T-helper 1 cell (primary cell): ENCODE measurements at places on chromosomes 5 and 9.
A peak's percentile ranks its signal among the peaks of the same experiment; 100 is the strongest.

DNA sequence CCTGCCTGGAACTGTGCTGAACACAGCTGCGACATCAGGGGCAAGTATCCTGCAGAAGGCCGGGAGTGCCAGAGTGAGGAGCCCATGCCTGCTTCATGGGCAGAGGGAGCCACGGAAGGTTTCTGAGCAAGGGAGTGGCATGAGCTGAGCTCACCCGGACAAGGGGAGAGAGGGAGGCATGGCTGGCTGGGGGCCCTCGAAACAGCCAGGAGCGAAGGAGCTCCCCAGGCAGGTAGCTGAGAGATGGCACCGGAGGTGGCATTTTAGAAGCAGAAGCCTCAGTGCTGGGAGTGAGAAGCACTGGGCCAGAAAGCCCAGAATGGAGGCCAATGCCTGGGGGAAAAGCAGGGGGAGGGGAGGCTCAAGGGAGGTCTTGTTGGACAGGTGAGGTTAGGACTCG is 56.9 kb upstream of the SARDH start:
- DNase-seq: no peak

DNA sequence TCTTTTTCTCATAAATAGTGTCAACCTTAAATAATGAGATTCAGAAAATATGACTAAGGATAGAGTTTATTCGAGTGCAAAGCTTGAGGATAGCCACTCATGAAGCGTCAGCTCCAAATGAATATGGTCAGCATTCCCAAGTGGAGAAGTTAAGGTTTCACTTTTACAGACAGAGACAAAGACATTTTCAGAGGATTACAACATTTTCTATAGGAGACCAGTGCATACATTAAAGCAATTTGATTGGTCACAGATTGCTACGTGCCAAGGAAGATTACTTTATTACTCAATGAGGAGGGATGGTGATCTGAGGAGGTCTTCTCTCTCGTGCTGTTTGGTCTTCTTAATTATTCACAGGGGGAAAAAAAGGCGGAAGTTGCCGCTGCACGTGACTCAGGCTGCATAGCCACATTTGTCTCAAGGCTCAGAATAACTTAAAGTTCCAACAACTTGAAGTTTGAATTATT is 60.1 kb upstream of the SPATA31C2 start:
- DNase-seq: no peak

GRCh38 chr5:87383216-87383615 is 29.5 kb downstream of the CCNH start:
- DNase-seq: no peak

DNA sequence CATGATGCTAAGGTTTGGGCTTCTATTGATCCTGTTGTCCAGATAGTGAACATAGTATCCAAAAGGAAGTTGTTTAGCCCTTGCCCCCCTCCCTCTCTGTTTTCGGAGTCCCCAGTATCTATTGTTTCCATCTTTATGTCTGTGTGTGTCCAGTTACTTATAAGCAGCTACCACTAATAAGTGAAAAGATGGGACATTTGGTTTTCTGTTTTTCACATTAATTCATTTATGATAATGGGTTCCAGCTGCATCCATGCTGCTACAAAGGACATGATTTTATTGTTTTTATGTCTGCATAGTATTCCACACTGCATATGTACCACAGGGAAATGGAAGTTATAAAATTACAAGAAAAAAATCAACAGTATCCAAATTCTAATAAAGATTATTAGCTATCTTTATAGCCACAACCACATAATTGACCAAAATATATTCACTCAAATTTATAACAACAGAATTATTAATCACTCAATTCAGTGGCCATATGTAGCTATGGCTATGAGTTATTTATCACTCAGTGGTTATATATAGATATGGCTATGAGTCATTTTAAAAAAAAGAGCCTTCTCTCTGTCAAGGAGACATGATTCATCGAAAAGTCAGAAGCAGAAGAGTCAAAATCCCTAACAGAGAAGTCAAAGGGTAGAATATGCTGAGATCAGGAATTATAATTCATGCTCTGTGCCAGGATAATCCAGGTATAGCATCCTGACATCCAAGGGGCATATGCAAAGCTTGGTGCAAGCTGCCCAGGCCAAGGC is 367.5 kb downstream of the DEPDC1B start:
- no peak for DNase-seq

GRCh38 chr5:126610160-126610559 is 9.4 kb downstream of the PHAX start:
- no peak for DNase-seq

DNA sequence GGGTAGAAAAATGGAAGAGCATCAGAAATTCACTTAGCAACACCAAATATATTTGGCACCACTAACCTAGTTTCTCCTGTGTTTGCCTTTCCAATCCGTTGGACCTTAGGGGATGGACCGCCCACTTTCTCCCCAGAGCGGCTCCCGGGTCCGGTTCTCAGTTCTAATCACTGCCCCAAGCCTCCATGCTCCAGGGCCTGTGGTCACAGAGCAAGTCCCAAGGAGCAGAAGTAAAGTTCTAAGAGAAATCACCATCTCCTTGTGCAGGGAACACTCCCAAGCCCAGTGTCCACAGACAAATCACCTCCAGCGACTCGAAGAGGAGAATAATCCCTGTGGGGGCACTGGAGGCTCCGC is 728 bp upstream of the SLC1A1 start:
- DNase-seq: no peak

- DNase-seq: no peak
Observed at GRCh38 chr5:94691291-94691690, 72.8 kb downstream of the SLF1 start.

DNA sequence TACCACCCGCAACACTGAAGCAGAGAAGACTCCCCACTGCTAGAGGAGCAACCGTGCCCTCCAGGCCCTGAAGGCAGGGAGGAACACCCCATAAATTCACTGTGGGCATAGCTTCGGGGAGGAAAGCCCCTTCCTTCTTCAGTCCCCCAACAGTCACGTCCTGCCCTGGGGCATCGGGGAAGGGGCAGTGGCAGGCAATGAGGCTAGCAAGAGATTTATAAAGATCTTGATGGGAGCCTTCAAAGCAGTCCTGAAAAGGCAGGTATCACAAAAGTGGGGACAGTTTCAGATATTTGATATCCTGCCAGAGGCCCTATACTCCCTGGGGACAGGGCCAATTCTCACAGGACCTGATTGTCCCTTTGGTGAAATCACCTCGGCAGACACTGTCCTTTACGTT is 16.9 kb upstream of the TRIM14 start:
- DNase-seq: no peak

- no peak for DNase-seq
Observed at GRCh38 chr9:132579427-132579798, 3.0 kb upstream of the BARHL1 start.

DNA sequence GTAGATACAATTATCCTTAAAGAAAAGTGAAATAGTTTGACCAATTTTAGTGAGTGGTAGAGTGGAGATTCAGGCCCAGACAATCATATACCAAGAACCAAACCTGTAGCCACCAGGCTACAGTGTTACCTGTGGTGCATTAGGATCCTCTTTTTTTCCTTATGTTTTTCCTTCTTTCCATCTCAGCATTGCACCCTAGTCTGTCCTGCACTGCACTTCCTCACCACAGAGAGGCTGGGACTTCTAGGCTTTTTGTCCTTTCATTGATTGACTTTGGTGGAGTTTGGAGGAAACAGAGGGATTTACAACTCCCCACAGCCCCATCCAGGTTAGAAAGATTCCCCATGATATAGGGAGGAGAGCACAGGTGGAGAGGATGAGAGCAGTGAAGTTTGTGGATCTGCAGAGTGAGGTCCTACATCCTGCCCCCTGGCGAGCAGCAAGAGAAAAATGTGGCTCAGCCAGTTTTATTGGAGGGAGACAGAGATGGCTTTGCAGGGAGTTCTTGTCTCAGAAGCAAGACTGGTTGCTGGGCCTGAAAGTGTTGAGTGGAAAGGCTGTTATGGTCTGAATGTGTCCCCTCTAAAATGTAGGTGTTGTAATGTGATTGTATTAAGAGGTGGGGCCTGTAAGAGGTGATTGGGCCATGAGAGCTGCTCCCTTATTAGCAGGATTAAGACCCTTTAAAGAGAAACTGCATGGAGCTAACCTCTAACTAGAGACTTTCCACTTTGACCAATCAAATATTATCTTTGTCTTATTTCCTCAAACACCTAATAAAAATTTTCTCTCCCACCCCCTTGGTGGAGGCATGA is 36.2 kb downstream of the KIF4B start:
- DNase-seq: peak; percentile 2

DNA sequence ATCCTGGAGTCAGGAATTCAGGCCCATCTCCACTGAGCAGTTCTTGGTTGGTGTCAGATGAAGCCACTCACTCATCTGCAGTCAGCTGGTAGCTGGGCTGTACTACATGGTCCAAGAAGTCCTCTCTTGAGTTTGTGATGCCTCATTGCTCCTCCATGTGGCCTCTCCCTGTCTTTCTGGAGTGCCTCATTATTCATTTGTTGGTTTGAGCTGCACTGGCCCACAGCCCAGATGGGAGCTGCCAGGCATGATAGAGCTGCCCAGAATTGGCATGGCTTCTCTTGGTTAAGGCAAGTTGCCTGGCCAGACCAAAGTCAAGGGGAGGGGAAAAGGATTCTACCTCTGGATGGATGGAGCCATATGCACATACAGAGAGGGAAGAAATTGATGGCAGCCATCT is 8.0 kb downstream of the PTCD2 start:
- DNase-seq: no peak

- no peak for DNase-seq
Observed at GRCh38 chr5:68958428-68958827, 135.4 kb upstream of the SLC30A5 start.

DNA sequence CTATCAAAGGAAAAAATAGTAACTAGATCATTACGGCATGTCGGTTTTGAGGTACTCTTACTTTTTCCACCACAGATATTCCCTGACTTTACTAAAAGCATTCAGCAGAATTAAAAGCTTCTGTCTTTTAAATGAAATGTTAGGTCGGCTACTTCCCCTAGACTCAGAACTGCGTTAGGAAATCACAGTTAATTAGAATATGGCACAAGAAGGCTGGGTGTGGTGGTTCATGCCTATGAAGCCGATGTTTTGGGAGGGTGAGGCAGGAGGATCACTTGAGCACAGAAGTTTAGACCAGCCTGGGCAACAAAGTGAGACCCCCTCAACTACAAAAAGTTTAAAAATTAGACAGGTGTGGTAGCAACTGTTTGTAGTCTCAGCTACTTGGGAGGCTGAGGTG is 24.4 kb downstream of the CEMIP2 start:
- DNase-seq: no peak

DNA sequence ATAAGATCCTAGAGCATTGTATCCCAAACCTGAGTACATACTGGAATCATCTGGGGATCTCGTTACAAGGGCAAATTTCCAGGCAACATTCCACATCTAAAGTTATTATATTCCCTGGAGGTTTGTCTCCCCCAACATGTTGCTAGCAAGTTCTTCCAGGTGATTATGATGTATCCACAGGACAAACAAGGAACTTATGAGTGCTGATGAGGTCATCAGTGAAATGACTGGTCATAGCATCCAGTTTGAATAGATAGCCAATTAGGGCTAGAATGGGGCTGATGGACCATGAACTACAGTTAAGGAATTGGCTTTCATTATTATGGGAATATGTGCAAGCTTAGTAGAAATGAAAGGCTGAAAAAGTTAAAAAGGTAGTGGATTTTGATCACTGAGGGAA is 115.2 kb downstream of the CWC27 start:
- DNase-seq: no peak

DNA sequence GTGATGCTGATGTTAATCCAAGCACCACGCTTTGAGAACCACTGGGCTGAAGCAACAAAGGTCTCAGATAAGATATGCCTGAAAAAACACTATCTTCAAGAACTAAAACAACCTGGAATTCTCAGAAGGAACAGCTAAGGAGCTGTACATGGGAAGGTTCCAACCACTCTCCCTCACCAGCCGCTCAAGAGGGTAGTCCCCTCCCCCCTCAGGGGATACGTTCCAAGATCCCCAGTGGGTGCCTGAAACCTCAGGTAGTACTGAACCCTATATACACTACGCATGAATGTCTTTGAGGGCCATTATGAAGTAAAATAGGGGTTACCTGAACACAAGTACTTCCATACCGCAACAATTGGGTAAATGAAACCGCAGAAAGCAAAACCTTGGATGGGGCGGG is 1.9 kb downstream of the BOD1 start:
- DNase-seq: no peak

GRCh38 chr5:92050970-92051369 is 667.9 kb upstream of the ARRDC3 start:
- DNase-seq: no peak

DNA sequence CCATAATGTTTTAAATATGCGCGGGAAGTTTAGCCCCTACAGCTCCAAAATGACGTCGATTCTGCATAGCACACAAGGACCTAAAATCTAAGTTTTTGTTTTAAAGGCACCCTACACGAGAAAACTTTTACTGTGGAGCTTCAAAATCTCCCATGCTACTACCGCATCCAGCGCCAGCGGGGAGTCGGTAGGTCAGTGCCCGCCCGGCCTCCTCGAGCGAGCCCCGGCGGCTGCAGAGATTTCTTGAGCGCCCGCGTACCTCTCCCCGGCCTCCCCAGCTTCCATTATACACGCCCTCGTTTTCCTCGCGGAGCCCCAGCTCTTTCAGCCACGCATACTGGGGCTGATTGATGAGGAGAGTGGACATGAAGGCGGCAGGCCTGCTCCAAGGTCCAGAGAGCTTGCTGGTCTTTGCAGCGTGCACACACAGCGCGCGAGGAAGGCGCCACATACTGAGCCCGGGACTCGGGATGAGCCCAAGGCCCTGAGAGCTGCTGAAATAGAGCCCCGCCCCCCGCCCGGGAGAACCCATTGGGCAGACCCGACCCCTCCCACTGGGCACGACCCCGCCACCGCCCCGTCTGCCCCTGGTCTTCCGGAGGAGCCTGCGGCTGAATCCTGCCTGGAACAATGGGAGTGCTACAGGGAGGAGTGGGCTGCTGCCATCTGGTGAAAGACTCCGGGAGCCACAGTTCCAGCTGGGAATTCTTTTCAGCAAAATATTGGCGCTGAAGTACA is at the start of gene ALDH7A1:
Gene ALDH7A1, minus strand, starts transcription at position 472 of the 738 bp plus-strand sequence. Its CDS starts 21 bp downstream, at position 451.
- DNase-seq: peak; percentile 15

- no peak for DNase-seq
Observed at GRCh38 chr5:132492386-132493125, 2.0 kb upstream of the IRF1 start.

GRCh38 chr9:130518943-130519799 is 60.2 kb upstream of the FUBP3 start:
- no peak for DNase-seq

- DNase-seq: no peak
Observed at GRCh38 chr5:94544031-94544650, 74.3 kb downstream of the KIAA0825 start.

DNA sequence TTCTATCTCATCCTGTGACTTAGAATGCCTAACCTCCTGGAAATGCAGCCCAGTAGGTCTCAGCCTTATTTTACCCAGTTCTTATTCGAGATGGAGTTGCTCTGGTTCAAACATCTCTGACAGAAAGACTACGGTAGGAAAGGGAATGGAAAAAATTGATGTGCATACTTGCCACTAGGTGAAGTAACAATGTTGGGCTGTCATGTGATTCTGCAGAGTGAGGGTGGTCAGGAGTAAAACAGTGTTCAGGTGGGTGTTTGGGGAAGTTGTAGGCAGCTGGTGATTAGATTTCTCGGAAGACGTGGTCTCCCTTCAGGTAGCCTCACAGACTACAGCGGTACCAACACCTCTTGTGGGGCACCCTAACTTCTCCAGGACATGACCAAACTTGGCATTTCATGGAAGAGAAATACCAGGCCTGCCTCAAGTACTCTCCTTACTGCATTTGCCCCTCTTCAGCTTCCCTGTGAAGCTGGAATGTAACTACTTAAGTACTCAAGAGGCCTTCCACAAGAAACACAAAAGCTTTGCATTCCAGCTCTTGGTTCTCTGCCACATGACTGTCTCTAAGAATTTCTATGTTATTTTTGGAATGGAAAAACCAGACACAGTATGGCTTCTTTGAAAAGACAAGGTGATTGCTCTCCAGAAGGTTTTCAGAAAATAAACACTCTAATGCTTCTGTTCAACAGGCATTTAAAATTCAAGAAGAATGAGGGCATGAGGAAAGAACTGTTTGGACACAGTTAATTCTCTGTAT is 17.4 kb upstream of the ENTREP1 start:
- DNase-seq: no peak
